ENCODE measurements at places on chromosomes 12 and 14. TPM values are rescaled to one million over a fixed set of nuclear protein-coding genes. Genes with fewer than 3 reads are reported as not detected.

GRCh38 chr12:47838286-47838931 is 18.7 kb upstream of the HDAC7 start:
- no peak for DNase-seq

- DNase-seq: no peak
Observed at GRCh38 chr12:106651552-106651951, 68.7 kb downstream of the RFX4 start.

DNA sequence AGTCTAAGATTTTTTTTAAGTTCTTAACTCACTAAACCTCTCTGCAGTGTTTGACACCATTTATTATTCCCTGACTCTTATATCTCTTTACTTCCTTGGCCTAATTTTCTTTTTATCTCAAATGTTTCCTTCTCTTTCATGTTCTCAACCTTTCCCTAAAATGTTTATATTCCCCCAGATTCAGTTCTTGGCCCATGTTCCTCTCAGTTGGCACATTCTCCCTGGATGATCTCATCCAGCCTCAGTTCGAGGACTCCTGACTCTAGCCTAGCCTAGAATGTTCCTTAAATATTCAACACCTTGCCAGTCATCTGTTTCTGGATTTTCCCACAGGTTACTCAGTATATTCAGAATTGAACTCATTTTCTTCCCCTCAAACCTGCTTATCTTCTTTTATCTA is 81.3 kb downstream of the SCN8A start:
- DNase-seq: no peak

ADCY4 gene
- 32.7 TPM for total RNA-seq

DNA sequence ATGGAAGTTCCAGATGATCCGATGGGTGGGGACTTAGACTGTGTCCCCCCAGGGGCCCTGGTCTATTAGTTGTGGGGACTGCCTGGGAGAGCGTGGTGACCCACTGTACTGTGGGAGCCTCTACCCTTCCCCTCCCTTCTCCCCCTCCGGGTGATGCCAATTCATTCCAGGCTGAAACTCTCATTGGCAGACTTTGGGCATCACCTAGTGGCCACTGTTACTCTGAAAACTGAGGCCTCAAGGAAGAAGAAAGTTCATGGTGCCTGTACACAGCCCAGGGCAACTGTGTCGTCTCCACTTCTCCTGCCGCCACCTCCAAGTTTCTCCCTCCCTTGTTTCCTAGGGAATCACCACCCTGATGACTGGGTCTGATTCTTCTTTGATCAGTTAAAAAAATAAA is 173.6 kb upstream of the ALG10B start:
- no peak for DNase-seq

GRCh38 chr12:109448272-109448671 is 28.8 kb downstream of the KCTD10 start:
- DNase-seq: no peak

Data from vagina (tissue), 2 donors.